ENCODE measurements at places on chromosomes 4 and X. TPM values are rescaled to one million over a fixed set of nuclear protein-coding genes. Genes with fewer than 3 reads are reported as not detected.

The F11 gene
- total RNA-seq: 53.1 TPM

The GLOD5 gene
- total RNA-seq: not detected

The SULT1E1 gene
- not detected for total RNA-seq

The HTR2C gene
- total RNA-seq: not detected

The PLAC1 gene
- not detected for total RNA-seq

The CSAG1 gene
- not detected for total RNA-seq

The YY2 gene
- 4.9 TPM for total RNA-seq

The RELL1 gene
- 12.5 TPM for total RNA-seq

DNA sequence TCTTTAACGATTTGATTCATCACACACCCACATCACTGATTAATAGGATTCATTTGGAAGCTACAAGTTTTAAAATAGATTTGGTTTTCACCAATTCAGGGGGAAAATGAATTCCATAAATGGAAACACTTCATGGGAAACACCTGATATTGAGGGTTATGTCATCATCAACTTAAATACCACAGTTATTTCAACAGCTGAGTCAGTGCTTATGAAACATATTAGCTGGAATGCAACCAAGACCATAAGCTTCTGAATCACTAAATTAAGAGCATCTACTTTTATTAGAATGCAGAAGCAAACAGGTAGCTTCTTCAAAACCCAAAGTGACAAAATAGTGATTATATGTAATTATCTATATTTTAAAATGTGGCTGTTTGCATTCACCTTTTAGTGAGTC is 207.8 kb upstream of the DCAF8L1 start:
- no peak for DNase-seq

- no peak for DNase-seq
Measured at GRCh38 chr4:79987401-79987800, 85.6 kb downstream of the ANTXR2 start.

- no peak for DNase-seq
Measured at GRCh38 chrX:154013614-154014360, 5.9 kb downstream of the IRAK1 start.

GRCh38 chr4:7540206-7540605 is 105.5 kb upstream of the PSAPL1 start:
- DNase-seq: no peak

Measured in body of pancreas (tissue), 4 donors.